ENCODE measurements at places on chromosomes 13 and 19.

GRCh38 chr13:89890806-89891205 is 1456.7 kb upstream of the MIR17HG start:
- DNase-seq, result no peak

DNA sequence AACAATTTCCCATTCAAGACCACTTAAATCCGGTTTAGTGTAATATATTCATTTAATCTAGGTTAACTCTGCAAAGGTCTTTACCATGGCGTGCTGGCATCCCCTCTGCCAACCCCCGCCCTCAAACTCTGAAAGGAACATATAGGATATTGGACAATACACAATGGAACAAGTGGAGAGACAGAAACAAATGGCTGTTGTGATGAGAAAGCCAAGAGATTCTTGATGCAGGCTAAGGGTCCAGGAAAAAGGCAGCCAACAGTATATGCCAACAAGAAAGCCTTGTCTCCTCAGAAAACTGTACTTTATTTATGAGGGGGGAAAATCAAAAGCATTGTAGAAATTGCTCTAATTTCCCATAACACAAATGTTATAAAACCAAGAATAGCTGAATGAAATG is 407.3 kb upstream of the SGCG start:
- no peak for DNase-seq

GRCh38 chr13:110600261-110600819 is 15.0 kb upstream of the NAXD start:
- no peak for DNase-seq

DNA sequence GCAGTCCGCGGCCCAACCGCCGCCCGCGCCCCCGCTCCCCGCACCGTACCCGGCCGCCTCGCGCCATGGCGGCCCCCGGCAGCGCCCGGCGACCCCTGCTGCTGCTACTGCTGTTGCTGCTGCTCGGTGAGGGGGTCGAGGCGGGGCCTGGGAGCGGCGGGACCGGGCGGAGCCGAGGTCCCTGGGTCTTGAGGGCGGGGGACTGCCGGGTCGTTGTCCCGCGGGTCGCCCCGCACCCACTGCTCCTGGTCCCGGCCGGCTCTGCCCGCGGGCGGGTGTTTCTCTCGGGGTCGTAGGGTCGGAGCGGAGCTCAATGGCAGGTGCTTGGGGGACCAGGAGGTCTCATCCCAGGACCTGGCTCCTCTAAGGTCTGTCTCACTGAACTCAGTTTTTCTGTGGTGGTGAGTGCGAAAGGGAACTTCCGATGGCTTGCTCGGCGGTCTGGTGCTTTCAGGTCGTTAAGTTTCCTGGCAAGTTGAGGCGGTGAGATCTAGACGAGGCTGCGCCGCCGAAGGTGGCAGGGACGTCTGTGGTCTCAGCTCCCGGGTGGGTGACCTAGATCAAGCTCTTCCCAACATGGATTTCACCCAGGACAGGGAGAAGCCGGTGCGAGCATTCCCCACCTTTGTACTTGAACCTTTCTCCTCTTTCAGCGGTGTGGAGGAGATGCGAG is 467 bp downstream of the LAMP1 start:
- no peak for DNase-seq

GRCh38 chr13:26971990-26972887 is 199.4 kb downstream of the USP12 start:
- DNase-seq, result peak; percentile 35

- DNase-seq, result no peak
Measured at GRCh38 chr13:101757446-101758039, 305.1 kb downstream of the ITGBL1 start.

- no peak for DNase-seq
Measured at GRCh38 chr13:45441633-45442032, 23.1 kb upstream of the COG3 start.

GRCh38 chr19:13833330-13834243 is 38.3 kb downstream of the ZSWIM4 start:
- peak; percentile 95 for DNase-seq

DNA sequence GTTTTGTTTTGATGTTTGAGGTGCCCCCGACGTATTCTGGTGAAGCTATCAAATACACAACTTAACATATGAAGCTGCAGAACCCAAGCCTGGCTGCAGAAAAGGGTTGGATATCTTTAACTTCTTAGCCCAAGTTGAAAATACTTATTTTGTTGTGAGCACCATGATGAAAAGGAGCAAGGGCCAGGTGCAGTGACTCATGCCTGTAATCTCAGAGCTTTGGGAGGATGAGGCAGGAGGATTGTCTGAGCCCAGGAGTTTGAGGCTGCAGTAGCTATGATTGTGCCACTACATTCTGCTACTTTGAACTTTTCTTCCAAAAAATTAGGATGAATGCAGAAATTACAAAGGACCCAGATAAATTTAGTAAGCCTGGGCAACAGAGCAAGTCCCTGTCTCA is 44.1 kb upstream of the UBE2L5 start:
- peak; percentile 5 for DNase-seq

GRCh38 chr13:77360032-77360685 is 33.3 kb upstream of the MYCBP2 start:
- DNase-seq, result no peak

GRCh38 chr19:51119611-51120010 is 5.1 kb upstream of the SIGLEC9 start:
- DNase-seq, result no peak

GRCh38 chr13:77776704-77777103 is 79.2 kb downstream of the SLAIN1 start:
- DNase-seq, result no peak

- DNase-seq, result peak; percentile 98
Measured at GRCh38 chr19:4328243-4328990, 10.2 kb downstream of the STAP2 start.

GRCh38 chr13:77918391-77919245 is at the start of gene EDNRB:
Gene EDNRB, minus strand, starts transcription at chr13:77918831. Its CDS starts 258 bp downstream, at chr13:77918573.
- DNase-seq, result peak; percentile 29

DNA sequence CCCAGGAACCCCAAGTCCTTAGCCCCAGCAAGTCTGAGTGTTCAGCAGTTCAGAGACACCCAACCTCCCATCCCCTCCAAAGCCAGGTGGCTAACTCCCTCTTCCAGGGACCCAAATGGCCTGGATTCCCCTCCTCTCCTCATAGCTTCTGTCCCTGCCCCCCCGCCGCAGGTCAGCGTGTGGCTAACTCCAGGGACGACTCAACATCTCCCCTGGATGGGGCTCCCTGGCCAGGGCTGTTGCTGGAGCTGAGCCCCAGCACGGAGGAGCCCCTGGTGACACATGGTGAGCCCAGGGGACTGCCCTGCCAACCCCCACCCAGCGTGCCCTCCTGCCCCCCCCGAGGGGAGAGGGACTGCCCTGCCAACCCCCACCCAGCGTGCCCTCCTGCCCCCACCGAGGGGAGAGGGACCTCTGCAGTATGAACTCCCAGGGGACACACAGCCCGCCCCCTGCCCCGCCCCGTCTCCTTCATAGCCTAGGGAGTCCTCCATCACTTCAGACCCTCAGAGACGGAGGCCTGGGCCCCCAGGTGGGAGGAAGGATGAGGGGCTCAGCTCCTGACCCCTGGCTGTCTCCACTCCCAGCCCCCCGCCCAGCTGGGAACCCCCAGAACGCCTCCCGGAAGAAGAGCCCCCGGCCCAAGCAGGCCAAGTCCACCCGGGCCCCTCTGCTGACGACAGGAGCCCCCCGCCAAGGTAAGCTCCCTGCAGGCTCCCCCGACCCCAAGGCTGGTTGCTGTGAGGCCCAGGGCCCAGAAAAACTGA is 1.7 kb downstream of the SSC5D start:
- no peak for DNase-seq

DNA sequence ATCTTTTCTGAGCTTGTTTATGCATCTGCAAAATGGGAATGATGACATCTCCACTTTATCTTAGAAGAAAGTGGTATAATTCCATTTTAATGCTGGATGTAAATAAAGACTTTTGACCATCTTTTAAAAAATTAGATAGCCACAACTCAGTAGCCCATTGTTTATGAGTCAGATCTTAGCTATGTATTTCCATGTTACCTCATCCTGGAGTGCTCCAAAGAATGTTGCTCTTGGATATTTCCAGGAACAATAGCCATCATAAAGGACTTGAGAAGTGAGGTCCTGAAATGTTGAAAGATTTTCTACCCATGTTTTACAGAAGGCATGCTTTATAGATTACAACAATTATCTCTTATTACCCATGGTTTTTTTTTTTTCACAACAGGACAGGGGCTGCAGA is 229.3 kb upstream of the EDNRB start:
- no peak for DNase-seq

DNA sequence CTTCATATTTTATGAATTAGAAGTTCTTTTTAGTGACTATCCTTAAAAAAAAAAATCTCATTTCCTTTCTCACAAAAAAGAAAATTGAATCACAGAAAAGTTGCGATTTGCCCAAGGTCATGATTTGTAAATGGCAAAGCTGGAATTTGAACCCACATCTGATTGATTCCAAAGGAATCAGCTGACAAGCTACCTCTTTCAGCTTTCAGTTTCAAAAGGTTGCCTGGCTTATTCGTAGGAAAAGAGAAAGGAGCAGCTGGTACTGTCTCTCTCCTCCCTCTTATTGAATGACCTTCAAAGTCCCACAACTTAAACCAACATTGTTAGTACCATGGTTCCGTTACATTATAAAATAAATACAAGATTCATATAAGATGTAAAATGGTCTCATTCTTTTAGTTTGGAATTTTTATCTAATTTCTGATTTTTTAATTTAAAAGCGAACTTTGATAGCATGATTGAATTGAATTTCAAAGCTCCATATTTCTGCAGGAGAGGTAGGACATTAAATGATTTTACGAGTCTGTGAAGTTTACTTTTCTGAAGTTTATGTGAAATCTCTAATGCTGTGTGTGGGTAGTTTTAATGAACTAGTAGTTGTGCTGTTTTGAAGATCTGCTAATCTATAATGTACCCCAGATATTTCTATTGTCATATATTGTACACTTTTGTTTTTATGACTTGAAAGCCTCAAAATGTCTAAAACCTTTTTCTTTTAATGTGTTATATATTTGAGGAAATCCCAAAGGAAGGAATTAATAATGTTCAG is 18.5 kb upstream of the KCTD4 start:
- DNase-seq, result no peak

- DNase-seq, result no peak
Measured at GRCh38 chr19:27792576-27793127, 1420.3 kb downstream of the UQCRFS1 start.

- DNase-seq, result no peak
Measured at GRCh38 chr13:80139196-80139595, 201.7 kb downstream of the SPRY2 start.

- no peak for DNase-seq
Measured at GRCh38 chr13:80199585-80200292, 141.2 kb downstream of the SPRY2 start.

- no peak for DNase-seq
Measured at GRCh38 chr13:73547239-73547638, 488.4 kb downstream of the KLF5 start.

DNA sequence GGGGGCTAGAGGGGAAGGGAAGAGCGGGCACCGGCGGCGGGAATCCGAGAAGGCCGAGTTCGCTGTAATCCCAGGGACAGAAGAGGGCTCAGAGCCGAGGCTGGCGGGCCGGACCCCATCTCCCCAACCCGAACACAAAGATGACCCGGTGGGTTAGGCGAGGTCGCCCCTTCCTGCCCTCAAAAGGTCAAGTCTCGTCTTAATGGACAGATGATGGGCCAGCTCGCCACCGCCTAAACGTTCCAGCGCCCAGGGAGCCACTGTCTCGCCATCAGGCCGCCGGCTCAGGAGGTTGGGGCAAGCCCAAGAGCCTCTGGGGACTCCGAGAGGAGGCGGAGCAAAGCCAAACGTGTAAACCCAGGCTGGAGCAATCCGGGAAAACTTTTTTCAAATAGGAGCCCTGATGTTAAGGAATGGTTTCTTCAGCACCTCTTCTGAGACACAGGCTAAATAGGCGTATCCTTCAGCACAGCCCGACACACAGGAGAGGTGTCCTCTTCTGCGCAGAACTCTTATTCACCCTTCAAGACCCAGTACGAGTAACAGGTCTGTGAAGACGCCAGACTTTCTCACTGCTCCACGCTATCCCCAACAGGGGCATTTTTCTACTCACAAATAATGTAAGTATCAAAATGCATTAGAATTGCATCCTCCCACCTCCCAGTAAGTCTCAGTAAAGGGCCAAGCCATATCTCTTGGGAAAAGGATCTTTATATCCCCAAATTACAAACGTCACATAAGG is 6.3 kb upstream of the POU4F1 start:
- DNase-seq, result no peak

- DNase-seq, result no peak
Measured at GRCh38 chr13:42760951-42761350, 20.4 kb upstream of the FAM216B start.

DNA sequence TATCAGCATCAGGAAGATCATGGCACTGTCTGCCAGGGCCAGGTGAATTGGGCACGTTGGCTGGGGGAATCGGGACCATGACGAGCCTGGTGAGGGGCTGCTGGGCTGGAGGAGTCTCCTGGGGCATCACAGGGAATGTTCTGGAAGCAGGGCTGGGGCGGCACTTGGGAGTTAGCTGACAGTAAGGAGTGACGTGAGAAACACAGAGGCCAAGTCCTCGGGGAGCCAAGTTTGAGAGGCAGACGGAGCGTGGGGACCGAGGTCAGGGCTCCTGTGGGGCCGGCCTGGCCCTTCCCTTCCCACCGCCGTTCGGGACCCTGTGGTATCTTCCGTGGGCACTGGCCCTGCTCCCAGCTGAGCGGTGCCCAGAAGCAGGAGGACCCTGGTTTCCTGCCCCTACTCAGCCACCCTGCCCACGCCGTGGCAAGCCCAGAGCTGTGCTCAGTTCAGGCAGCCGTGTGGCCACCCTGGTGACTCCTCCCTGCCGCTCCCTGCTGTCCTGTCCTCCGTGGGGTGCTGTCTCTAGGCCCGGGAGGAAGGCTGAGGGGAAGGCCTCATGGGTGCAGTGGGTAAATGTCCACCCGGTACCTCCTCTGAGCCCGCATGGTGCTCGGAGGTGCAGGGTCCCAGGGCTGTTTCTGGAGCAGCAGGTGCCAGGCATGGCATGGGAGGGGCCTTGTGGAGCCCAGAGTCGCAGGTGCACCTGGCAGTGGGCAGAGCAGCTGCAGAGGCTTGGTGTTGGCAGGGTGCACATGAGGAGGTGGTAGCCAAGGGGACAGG is 25.2 kb downstream of the CRTC1 start:
- DNase-seq, result no peak

Measured in activated T-cell treated with anti-CD3 and anti-CD28 coated beads, Interleukin-2, amount 50 U/mL, for 24 hours (primary cell).